ENCODE measurements at places on chromosomes 3 and 15. TPM values are rescaled to one million over a fixed set of nuclear protein-coding genes. Genes with fewer than 3 reads are reported as not detected.

Gene GOLGA6B
- total RNA-seq = not detected

Gene PIK3CA
- 30.6 TPM for total RNA-seq

Gene PIGZ
- 3.6 TPM for total RNA-seq

Gene TF
- 1.3 TPM for total RNA-seq

Gene NR2E3
- 0.26 TPM for total RNA-seq

Gene GPR176
- total RNA-seq = 4.6 TPM

Gene ARRDC4
- total RNA-seq = 31.6 TPM

Gene FGF7
- 21.9 TPM for total RNA-seq

Gene GRM2
- 0.49 TPM for total RNA-seq

Gene ATRIP
- total RNA-seq = 5.3 TPM

Gene PCYT1A
- total RNA-seq = 58.4 TPM
